Activated CD8-positive, alpha-beta memory T cell treated with anti-CD3 and anti-CD28 coated beads for 24 hours (primary cell): ENCODE measurements at places on chromosomes 13 and 19.

GRCh38 chr19:6213696-6214641 is 65.8 kb downstream of the MLLT1 start:
- no peak for DNase-seq

DNA sequence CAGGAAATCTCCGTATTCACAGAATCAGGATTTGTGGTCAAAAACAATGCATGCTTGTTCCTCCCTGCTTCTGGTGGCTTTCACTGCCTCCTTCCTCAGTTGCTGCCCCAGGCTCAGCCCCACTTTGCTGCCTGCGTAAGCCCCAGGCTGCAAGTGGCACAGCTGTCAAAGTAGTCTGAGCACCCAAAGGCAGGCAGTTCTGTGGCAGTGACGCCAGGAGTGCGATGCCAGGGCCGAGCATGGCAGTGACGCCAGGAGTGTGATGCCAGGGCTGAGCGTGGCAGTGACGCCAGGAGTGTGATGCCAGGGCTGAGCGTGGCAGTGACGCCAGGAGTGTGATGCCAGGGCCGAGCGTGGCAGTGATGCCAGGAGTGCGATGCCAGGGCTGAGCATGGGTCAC is 77.3 kb upstream of the GPR183 start:
- DNase-seq, result peak; percentile 69

DNA sequence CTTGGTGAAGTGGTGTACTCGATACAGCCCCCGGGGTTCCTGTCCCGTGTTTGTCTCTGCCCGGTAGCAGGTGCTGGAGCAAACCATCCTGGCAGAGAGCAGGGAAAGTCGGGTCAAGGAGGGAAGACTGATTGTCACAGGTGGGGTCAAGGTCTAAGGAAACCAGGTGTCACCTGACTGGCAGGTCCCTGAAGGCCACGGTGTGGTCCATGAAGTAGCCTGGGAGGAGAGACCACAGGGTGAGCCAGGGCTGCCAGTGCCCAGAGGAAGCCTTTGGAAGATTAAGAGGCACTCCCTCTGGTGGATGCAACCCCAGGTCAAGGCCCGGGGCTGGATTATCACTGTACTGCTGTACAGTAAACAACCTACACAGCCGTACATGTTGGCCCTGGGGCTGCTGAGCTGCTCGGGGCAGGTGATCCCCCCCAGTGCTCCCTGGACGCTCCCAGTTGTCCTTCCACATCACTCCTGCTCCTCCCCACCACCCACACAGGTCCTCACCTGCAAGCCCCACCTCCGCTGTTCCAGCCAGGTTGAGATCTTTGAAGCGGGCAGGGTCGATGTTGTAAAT is 6.0 kb upstream of the CCER2 start:
- DNase-seq, result no peak

DNA sequence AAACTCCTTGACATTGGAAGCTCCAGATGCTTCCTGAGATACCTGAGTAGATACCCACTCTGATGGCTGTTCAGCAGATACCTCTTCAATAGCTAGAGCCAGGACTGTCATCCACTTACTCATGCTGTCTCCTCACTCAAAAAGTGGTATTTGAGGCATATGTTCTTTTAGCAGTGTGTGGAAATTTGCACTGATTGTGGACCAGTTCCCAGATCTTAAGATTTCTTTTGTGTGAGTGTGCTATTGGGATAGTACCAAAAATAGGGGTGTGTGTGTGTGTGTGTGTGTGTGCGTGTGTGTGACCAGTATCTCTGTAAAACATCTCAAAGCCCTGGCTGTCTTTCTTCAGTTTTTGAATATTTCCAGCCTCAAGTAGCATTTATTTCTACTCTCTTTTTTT is 108.3 kb downstream of the SLITRK5 start:
- DNase-seq, result no peak

DNA sequence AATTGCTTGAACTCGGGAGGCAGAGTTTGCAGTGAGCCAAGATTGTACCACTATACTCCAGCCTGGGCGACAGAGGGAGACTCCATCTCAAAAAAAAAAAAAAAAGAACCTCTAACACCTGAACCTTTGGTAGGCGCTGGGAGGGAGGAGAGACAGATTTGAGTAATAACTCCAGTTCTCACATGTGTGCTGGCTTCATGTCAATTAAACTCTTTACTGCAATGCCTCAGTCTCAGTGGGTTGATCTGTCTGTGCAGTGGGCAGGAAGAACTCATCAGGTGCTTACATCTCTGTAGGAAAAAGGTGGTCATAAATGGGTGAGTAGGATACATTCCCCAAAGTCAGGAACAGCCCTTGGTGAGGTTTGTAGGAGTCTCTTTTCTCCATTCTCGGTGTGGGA is 85.1 kb upstream of the ABCC4 start:
- no peak for DNase-seq
